ENCODE measurements at places on chromosomes 3 and 15. TPM values are rescaled to one million over a fixed set of nuclear protein-coding genes. Genes with fewer than 3 reads are reported as not detected.

The PAK6 gene
- total RNA-seq = 8.4 TPM

GRCh38 chr3:156142702-156143101 is 22.3 kb downstream of the KCNAB1 start:
- DNase-seq = no peak

DNA sequence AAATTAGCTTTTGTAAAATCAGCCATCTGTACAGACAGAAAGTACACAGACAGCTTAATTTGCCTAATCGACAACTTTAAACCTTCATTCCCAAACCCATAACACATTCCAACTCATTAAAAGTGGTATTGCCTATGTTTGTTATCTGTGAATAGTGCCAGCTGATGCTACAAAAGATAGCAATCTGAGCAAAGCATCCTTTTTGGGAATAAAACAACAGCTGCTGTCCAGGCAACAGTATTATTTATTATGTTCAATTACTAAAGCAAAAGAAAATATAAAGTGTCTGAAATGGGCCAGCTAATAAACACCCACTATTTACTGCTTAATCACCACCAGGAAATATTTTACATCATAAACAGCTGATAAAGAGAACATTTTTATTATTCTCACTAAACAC is 134.8 kb upstream of the ABI3BP start:
- DNase-seq = no peak

DNA sequence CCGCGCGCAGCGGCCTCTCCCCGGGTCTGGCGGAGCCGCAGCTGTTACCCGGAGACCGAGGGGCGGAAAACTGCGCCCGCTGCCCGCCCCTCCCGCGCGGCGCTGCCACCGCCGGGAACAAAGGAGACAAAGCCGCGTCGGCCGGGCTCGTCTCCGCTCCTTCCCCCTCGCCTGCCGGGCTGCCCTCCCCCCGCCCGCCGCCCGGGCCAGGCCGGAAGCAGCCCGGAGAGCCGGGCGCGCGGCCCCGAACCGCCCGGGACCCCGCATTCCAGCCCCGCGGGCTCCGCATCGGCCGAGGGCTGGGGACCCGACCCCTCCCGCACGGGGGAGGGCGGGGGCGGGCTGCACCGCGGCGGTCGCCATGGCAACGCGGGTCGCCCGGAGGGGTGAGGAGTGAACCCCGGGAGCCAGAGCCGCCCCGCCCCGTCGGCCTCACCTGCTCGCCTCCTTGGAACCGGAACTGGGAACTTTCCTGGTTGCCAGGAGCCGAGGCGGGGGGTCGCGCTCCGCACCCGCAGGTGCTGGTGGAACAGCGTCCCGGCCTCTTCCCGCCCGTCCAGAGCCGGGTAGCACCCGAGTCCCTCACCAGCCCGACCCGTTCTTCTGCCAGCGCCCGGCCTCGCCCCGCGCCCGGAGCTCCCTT is 448 bp downstream of the PLXNB1 start:
- DNase-seq = no peak

GRCh38 chr3:150393745-150394144 is 14.4 kb upstream of the TSC22D2 start:
- no peak for DNase-seq

Data from skin of body (tissue), 3 donors.